Activated naive CD4-positive, alpha-beta T cell treated with Interleukin-2 at 50 U/mL for 16 hours (primary cell): ENCODE measurements at places on chromosomes 16 and 17.
A peak's percentile ranks its signal among the peaks of the same experiment; 100 is the strongest.

- DNase-seq = no peak
Measured at GRCh38 chr17:36727052-36727451, 125.7 kb downstream of the MRM1 start.

DNA sequence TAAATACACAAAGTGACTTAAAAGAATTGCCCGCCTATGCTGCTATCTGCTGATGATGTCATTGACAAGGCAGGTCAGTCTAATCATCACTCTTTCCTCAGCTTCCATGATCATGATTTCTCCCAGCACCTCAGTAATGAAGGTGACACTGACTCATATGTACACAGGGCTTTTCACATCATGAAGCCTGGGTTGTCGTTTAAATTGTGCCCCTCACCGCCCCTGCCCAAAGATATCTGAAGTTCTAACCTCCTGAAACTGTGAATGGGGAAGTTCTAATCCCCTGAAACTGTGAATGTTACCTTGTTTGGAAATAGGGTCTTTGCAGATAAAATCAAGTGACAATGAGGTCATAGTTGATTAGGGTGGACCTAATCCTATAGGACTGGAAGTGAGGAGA lies 17.4 kb upstream of the GPRC5C start:
- no peak for DNase-seq

DNA sequence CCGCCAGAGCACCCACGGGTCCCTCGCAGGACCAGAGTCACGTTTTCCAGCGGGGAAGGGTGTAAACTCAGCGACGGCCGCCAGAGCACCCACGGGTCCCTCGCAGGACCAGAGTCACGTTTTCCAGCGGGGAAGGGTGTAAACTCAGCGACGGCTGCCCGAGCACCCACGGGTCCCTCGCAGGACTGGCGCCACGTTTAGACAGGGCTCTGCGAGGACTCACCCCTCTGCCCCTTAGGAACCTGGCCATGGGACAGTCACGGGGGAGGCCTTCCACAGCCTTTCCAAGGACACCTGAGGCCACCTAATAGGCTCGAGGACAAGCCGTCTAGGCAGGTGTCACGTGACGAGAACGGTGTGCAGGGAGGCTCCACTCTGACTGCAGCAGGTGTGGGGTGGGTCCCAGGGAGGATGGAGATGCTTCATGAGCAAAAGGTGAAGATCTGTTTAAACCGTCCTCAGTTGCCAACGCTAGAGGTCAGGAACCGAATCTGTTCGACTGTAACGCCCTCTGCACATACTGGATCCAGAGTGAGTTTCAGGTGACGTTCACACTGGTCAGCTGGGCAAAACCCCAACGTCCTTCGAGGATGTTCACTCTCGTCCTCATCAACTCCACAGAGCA lies 48.0 kb upstream of the METRNL start:
- no peak for DNase-seq

DNA sequence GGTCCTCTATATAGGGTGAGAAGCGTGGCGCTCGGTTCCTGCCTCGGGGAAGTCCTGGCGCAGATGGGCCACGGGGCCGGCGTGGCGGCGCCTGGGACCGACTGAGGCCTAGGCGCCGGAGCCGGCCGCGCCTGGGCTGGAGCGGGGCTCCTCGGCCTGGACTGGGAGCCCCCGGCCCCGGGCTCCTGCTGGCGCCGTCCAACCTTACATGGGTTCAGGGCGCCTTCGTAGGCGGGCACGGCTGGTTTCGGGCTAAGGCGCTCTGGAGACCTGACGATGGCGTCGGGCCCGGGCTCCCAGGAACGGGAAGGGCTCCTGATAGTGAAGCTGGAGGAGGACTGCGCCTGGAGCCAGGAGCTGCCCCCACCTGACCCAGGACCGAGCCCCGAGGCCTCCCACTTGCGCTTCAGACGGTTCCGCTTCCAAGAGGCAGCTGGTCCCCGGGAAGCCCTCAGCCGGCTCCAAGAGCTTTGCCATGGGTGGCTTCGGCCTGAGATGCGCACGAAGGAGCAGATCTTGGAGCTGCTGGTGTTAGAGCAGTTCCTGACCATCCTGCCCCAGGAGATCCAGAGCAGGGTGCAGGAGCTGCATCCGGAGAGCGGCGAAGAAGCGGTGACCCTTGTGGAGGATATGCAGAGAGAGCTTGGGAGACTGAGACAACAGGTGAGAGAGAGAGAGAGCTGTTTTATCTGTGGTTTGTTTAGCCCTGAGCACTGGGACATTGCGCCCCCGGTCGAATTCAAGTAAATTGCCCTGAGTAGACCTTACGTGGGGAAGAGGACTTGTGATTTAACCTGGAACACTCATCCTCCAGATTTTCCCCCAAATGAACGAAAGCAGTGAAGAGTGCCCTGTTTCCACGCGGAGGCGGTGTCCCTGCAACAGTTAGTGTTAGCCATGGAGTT lies 504 bp downstream of the ZNF263 start:
- no peak for DNase-seq

GRCh38 chr16:88619859-88620815 lies 18.2 kb upstream of the IL17C start:
- peak; percentile 64 for DNase-seq

GRCh38 chr16:67780847-67781564 lies 25.4 kb downstream of the RANBP10 start:
- no peak for DNase-seq

DNA sequence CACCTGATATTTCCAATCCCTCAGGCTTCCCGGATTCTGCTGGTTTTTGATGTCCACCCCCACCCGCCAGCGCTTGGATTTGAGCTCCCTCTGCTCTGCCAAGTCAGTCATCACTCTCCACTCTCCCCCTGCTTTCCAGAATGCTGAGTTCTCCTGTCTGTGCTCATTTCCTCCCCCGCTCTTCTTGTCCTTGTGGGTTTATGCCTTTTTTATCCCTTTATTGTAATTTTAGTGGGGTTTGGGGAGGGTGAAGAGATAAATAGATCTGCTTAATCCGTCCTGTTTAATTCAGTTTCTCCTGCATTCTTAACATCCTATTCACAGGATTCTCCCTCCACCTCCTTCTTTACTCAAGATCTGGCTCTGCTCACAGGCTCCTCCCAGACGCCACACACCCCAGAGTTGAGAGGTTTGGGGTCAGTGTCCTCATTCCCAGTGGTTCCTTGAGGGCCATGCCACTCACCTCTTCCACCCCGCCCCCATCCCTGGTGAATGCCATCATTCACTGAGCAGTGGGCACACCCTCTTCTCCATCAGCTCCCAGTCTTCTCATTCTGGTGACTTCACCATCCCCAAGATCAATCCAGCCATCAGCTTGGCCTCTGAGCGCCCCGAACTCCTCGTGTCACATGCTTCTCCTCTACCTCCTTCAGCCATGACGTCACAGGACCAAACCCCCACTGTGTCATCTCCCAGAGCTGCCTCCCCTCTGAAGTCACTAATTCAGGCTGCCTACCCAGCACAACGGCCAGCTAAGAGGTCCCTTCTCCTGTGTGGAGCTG lies 15.1 kb upstream of the GUCY2D start:
- no peak for DNase-seq

GRCh38 chr16:50273888-50274325 lies 7.6 kb downstream of the ADCY7 start:
- peak; percentile 59 for DNase-seq

- no peak for DNase-seq
Measured at GRCh38 chr17:17216776-17217175, 10.6 kb upstream of the PLD6 start.
